ENCODE measurements at places on chromosomes 16 and 17.

DNA sequence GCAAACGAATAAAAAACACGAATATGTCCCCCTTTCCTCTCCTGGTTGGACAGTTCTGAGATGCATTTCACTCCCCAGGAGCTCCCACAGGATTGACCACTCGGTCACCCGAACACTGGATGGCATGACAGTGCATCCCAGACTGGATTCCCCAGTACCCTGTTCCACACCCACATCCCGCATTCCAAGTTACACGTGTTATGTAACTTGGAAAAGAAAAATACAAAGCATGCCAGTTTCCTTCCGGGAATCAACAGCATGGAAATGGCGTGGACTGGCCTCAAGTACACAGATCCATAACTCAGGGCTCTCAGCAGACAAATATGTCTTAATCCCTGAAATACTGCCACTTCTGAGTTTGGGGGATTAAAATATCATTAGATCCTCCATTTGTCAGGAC lies 12.6 kb upstream of the KLHL36 start:
- DNase-seq: no peak

DNA sequence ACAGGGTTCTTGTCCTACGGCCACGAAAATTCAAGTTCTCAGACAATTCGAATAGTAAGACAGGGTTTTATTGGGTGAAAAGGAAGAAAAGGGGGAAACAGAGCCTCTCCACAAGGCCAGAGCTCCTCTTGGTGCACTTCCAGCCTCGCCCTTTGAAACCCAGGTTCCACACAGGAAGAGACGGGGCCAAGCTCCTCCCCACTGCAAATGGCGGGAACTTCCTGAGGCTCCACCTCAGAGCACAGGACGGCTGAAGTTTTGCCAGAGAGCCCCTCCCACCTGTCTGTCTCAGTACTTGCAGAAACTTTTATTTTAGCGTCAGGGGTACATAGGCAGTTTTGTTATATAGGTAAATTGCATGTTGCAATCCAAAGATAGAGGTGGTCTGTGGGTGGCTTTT lies 165.7 kb upstream of the CDH8 start:
- peak; percentile 10 for DNase-seq

DNA sequence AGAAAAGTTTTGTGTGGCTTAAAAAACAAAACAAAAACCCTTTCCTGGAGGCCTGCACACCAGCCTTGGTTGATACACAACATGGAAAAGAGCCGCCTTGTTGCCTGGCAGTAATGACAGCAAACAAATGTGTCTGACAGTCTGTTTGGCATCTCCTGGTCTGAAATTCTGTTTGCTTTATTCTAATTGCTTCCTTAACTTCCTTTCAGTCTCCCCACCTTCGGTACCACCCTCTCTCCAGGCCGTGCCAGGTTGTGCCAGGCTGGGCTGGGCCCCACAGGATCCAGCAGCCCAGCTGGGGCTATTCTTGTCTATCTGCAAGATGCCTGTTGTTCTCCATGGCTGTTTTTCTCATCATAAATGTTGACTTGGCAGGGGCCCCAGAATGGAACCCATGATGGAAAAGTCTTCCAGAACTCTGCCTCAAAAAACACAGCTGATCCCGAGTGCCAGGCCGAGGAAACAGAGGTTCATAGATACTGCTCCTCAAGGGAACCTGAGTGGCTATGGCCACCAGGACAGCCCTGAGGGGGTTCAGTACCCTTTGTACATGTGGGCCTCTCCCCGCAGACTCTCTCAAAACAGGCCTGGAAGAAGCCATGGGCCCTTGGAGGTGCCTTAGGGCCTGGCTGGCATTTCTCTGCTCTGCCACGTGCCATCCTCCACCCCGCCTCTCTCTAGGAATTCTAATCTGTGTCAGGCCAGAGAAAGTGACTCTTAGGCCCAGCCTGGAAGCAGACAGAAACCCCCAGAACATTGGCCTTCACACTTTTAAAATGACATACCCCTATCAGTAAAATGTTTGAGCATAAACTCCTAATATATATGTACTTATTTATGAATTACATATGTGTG lies 50.5 kb downstream of the YPEL2 start:
- DNase-seq: no peak

GRCh38 chr17:42251115-42251514 lies 25.1 kb downstream of the STAT5B start:
- no peak for DNase-seq

GRCh38 chr16:12488371-12488770 lies 315.3 kb downstream of the CPPED1 start:
- no peak for DNase-seq

DNA sequence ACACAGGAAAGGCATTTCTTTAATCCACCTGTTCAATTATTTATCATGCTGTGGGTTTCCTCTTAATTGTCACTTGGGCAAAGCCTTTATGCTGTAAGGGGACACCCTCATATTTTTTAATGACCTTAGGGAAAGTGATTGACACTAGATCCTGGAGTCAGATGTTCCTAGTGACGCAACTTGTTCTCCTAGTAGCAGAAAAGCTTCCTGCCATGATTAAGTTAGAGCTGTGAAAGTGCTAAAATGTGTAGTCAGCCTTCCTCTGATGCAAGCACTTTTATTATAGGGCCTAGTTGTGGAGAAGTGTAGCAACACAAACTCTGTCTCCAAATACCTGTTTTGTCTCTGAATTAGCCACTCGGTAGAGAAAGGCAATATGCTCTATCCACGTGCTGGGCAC lies 12.3 kb downstream of the TMEM100 start:
- no peak for DNase-seq

- DNase-seq: no peak
These were observed 6.9 kb downstream of the C1QBP start for GRCh38 chr17:5431949-5432556.

DNA sequence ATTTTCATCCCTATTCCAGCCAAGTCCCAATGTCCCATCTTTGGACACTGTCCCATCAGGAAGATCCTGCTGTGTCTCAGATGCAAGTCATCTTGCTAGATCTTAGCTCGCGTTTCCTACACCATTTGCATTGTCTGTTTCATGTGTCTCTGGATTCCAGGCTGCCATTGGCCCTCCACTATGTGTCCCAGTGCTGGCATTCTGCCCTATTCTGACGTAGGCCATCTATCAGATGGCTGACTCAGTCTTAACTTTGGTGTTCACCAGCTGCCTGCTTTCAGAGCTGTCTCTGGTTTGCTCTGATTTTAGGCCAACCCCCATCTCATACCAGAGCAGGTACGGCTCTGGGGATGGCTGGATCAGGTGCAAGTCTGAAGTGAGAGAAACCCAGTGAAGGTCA lies 300.9 kb upstream of the ASIC2 start:
- DNase-seq: peak; percentile 15

DNA sequence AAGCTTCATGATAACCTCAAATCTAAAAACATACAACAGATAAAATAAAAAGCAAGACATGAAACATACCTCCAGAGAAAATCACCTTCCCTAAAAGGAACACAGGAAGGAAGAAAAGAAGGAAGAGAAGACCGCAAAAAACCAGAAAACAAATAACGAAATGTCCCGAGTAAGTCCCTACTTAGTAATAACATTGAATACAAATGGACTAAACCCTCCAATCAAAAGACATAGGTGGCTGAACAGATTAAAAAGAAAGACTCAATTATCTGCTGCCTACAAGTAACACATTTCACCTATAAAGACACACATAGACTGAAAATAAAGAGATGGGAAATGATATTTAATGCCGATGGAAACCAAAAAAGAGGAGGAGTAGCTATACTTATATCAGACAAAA lies 6.2 kb downstream of the FBXO39 start:
- DNase-seq: no peak

GRCh38 chr17:1366234-1366633 lies 33.8 kb downstream of the YWHAE start:
- DNase-seq: no peak

- DNase-seq: no peak
These were observed 20.7 kb upstream of the PLCG2 start for GRCh38 chr16:81758376-81758775.

GRCh38 chr17:79618383-79619067 lies 7.7 kb upstream of the RBFOX3 start:
- DNase-seq: no peak

DNA sequence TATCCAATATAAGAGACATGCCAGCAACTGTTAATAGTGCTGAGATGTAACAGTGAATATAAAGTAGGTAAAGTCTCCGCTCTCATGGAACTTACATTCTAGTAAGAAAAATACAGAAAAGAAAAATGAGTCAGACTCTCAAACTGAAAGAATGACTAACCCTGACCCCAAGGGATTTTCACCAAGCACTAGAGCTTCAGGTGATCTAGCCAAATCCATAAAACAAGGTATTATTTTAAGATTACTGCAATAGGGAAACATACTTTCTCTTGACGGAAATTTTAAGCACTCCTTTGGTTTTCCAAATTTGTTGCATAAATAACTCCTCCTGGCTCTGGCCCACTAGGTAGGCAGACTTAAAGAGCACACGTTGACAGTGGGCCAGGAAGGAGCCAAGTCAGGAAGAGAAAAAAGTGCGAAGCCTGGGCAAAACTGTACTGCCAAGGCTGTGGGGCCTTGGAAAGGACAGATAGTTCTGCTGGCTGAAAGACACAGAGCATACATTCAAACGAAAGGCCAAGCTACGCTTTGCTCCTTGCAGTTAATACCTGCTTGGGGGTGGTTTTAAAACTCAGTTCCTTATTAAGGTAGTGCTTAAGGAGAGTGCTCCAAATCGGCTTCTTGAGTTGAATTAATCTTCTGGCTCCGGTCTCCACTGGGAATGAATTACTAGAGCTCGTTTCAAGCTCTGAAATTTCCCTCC lies 1.4 kb downstream of the GOT2 start:
- no peak for DNase-seq

- no peak for DNase-seq
These were observed 62.9 kb upstream of the AMZ2 start for GRCh38 chr17:68184816-68185436.

DNA sequence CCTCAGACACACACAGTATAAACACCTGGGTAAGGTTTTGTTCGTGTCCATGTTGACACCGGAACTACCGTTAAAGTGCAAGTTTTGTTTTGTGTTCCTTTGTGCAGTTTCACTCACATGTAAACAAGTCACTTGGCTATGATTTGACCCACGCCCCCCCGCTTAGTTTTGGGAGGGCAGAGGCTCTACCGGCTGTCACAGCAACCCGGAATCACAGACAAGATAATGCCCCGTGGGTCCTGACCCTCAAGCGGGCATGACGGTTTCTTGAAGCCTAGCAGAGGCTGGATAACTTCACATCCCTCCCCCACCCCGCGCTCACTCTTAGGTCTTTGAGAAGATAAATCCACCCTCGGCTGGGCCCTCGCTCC lies 1.7 kb downstream of the RASD1 start:
- DNase-seq: no peak

- DNase-seq: no peak
These were observed 17.4 kb upstream of the MAP3K14 start for GRCh38 chr17:45334231-45334630.

DNA sequence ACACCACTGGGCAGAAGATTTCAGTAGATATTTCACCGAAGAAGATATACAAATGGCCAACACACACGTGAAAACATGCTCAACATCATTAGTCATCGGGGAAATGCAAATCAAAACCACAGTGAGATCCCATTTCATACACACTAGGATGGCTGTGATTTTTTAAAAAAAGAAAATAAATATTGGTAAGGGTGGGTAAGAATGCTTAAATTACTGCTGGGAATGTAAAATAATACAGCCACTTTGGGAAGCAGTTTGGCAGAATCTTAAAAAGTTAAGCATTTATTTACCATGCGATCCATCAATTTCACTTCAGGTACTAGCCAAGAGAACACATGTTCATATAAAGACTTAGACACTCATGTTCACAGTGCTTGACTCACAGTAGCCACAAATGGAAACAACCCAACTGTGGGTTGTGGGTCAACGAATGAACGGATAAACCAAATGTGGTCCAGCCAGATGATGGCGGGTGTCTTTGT lies 6.5 kb upstream of the C16orf74 start:
- peak; percentile 20 for DNase-seq

GRCh38 chr16:1929578-1930337 lies 11.5 kb upstream of the HS3ST6 start:
- peak; percentile 85 for DNase-seq

DNA sequence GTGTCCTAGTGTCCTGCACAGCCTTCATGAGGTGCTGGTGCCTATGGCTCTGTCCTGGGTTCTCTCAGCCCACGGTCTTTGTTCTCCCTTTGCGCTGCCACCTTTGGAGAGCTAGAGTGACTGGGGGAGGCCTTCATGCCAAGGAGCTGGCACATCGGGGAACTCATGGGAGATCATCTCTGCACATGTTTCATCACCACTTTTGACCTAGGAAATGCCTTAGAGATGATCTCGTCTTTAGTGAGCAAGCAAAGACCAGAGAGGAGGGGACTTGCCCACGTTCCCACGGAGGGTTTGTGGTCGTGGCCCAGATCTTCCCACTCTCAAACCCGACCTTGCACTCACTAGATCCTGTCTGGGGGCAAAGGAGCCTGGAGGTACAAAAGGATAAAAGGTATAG lies 23.5 kb downstream of the TBX4 start:
- DNase-seq: no peak

GRCh38 chr16:66065925-66066324 lies 300.6 kb upstream of the CDH5 start:
- DNase-seq: no peak

DNA sequence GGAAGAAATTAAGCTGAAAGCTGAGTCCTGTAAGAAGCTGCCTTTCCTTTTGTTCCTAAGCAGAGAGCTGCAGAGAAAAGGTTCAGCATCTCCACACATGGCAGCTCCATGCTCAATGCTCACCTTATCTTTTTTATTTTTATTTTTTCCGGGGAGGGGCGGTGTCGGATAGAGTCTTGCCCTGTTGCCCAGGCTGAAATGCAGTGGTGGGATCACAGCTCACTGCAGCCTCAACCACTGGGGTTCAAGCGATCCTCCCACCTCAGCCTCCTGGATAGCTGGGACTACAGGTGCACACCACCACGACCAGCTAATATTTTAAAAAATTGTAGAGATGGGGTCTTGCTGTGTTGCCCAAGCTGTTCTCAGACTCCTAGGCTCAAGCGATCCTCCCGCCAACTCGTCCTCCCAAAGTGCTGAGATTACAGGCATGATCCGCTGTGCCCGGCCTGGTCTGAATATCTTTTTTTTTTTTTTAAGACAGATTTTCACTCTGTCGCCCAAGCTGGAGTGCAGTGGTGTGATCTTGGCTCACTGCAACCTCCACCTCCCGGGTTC lies 28.3 kb upstream of the CIBAR2 start:
- no peak for DNase-seq

GRCh38 chr17:78206298-78206697 lies 7.8 kb upstream of the BIRC5 start:
- DNase-seq: no peak

DNA sequence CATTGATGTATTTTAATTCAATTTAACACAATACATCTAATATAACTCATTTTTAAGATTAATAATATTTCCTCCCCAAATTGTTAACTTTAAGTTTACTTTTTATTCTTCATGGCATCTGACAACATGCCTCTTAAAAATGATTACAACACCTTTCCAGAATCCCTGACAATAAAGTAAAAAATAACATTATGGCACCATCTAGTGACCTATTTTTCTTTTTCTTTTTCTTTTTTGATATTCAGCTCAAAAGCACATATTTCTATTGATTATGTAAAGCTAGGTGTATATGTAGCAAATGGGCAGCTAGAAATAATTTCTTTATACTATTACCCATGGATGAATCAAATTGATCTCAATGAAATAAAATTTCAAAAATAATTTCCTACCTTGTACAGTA lies 834.3 kb upstream of the CDH8 start:
- no peak for DNase-seq

- no peak for DNase-seq
These were observed 25.5 kb upstream of the MAP3K14 start for GRCh38 chr17:45342306-45342705.

Measured in SJCRH30 (cell line).